ENCODE measurements at places on chromosomes 1 and 21.

- DNase-seq = no peak
Observed at GRCh38 chr1:43293896-43294760, 6.7 kb upstream of the TIE1 start.

GRCh38 chr1:238951809-238952208 lies 434.6 kb upstream of the CHRM3 start:
- no peak for DNase-seq

- no peak for DNase-seq
Observed at GRCh38 chr1:239527051-239527693, 140.8 kb downstream of the CHRM3 start.

- no peak for DNase-seq
Observed at GRCh38 chr1:100874433-100874832, 20.2 kb downstream of the EXTL2 start.

- no peak for DNase-seq
Observed at GRCh38 chr1:5944154-5944842, 47.9 kb downstream of the NPHP4 start.

DNA sequence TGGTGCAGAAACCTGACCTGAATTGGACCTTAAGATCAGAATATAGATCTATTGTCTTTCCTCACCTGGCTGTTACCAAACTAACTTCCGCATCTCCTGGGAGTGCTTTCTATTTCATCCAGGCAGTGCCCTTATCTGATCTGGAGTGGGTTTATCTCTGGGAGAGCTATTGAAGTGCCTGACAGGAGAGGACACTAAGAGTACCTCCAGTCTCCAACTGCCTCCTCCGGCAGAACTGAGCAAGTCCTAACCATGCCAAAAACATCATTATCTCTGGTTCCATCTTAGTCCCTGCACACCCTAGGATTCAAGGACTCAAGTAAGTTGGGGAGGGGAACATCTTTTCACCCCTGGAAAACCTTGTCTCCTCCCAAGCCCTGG lies 12.4 kb upstream of the KCNJ15 start:
- no peak for DNase-seq

GRCh38 chr1:169105434-169106094 lies 926 bp upstream of the ATP1B1 start:
- no peak for DNase-seq

GRCh38 chr1:154866257-154867063 lies 3.6 kb downstream of the KCNN3 start:
- no peak for DNase-seq

DNA sequence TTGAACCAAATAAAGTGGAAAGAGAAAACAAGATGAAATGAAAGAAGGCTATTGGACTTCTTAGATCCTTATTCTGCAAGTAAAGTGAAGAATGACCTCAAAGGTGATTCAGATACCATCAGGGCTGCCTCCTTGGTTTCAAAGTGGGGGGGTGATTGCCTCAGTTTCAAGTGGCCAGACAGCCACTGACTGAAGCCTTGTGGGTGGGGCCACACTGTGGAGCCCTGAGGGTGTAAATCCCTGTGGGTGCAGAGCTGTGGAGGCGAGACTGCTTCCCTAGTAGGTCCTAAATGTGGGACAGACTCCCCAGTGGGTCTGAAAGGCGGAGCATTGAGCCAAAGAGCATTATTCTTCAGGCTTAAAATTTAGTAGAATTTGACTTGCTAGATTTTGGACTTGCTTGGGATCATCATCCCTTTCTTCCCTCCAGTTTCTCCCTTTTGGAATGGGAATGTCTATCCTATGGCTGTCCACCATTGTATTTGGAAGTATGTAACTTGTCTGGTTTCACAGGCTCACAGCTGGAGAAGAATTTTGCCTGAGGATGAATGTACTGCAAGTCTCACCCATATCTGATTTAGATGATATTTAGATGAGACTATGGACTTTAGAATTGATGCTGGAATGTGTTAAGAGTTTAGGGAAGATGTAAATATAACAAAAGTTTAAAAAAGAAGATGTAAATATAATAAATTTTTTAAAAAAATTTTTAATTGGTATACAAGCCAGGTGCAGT lies 71.6 kb upstream of the SOX13 start:
- no peak for DNase-seq

DNA sequence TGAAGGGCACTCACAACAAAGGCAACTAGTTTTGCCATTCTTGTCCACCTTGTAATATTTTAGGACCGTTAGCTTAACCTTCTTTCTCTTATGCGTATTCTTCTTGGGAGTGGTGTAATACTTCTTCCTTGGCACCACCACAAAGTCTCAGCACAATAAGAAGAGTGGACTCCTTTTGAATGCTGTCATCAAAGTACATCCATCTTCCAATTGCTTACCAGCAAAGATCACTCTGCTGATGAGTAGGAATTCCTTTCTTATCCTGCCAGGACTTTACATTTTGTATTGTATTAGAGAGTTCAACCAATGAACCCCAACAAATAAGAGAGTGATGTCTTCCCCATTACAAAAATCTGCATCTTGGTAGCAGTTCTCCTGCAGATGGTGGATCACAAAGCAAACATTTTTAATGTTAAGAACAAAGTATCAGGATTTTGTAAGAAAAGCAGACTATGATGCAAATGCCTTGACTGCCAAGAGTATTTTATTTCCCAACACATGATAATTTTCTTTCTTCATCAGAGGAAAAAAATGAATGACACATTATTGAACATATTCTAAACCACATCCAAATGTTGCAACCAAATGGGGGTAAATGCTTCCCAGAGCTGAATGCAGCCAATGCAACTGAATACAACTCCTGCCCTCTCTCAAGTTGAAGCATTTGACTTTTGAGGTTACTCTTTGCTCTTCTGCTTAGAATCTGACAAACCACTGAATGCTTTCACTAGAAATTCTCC lies 5.1 kb upstream of the ARNT start:
- no peak for DNase-seq

GRCh38 chr1:10835822-10836421 lies 39.5 kb upstream of the CASZ1 start:
- no peak for DNase-seq

DNA sequence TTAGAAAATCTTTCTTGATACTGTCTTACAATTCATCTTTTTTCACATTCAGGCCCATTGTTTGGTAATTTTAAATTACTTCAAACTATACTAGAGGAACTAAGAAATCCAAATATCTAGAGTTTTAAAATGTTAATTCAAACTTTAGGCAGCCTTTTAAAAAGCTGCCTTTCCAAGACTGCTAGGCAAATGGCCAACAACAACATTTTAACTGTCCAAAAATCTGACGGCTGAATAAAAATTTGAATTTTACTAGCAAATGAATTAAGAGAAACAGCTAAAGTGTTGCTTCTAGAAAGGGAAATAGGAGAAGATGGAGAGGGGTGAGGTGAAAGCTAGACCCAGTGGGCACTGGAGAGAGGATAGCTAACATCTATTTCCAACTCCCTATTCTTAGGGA lies 17.2 kb downstream of the DPYD start:
- no peak for DNase-seq

DNA sequence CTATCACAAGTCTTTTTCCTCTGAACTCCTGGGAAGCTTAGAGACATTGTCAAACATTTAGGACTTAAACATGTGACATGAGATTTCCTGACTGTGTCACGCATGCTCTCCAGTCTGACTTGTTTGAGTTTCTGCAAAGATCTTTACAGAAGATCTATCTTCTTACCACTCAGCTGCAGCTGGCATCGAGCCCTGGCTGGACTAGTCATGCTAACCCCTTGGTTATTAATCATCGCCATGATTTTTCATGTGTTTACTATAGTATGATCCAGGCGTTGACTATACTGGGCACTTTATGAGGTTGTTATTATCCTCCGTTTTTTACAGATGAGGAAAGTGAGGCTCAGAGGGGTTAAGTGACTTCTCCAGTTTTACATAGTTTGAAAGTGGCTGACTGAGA lies 18.1 kb upstream of the IRF2BP2 start:
- DNase-seq = no peak

DNA sequence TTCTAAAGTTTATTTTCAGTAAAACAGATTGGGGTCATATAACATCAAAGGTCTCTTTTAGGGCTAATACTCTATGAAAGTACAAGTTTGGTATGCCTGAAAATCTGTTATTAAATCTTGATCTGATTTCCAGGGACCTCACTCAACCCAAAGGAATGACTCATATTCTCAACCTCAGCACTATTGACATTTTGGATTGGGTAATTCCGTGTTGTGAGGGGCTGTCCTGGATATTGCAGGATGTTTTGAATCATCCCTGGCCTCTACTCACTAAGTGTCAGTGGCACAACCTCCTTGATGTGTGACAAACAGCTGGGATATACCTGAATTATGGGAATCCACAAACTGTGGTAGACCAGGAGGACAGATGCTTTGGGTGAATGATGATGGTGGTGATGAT lies 51.5 kb upstream of the CYP2J2 start:
- no peak for DNase-seq

GRCh38 chr1:88973520-88974137 lies 18.8 kb downstream of the KYAT3 start:
- DNase-seq = no peak

GRCh38 chr1:6282577-6283270 lies 21.8 kb upstream of the GPR153 start:
- DNase-seq = no peak

- no peak for DNase-seq
Observed at GRCh38 chr21:21064353-21064752, 66.1 kb downstream of the NCAM2 start.

DNA sequence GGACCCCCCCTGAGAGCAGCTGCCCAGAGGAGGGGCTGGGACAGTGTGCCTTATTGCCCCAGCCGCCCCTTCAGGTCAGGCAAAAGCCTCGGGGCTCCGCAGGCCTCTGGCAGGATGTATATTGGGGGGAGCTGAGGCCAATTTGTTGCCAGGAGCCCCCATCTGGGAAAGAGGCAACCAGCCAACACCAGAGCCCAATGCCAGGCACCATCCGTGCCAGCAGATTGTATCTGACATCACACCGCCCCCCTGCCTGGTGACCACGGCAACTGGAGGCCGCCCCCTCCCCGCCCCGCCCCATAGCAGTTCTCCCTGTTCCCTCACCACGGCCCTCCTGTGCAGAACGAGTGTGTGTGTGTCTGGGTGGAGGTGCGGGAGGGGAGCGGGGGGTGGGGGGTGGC lies 3.6 kb upstream of the PLEKHG5 start:
- peak; percentile 17 for DNase-seq

DNA sequence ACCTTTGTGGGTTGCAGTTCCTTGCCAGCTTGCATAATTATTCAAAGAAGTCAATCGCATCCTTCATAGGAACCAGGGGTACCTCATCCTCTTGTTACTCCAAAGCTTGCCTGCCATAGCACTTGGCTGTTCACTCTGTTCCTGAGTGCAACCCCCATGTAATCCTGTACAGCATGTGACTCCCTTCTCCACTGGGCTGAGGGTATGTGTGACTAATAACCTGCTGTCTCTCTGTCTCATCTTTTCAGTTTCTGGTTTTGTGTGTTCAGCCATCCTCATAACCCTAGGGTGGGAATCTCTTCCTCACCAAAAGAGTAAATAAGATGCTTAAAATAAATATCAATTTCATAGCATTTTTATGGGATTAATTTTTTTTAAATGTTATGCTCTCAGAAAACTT lies 351.9 kb downstream of the S1PR1 start:
- no peak for DNase-seq

DNA sequence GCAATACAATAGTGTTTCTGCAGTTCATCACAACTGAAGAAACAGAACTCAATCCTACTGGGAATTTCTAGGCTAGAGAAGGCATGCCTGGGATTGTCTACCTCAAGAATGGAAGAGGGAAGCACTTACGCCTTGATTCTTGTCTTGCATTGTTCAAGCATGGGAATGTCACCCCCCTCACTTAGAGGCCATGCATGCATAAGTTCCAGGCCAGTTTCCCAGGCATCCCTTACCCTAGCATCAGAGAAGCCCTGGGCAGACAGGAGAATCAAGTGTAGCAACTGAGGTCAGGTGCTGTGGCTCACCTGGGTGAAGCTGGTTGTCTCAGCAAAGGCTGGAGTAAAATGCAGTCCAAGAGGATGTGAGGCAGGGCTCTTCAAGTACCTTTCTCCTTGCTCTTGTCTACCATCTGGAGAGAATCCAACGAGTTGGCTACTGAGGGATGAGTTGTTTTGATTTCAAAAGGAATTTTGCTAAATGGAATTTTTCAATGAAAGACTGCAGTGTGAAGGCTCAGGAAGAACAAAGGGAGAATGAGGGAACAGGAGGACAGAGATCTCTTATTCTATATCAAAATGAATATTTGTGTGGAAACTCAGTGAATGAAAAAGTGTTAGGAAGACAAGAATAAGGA lies 174.3 kb downstream of the NEK7 start:
- no peak for DNase-seq

DNA sequence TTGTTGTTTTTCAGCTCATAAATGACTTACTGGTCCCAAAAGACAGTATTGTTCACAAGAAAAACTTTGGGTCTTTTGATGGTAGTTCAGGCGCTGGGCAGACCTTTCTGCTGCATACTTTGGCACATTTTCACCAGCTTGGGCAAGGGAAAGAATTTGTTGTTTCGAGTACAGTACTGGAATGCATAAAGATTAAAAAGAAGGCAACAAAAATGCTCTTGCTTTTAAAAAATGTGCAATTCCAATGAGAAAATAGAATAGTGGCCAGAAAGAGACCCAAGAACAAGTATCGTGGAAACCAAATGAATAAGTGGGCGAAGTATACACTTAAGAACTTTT lies 56.0 kb downstream of the CLIC6 start:
- DNase-seq = no peak

DNA sequence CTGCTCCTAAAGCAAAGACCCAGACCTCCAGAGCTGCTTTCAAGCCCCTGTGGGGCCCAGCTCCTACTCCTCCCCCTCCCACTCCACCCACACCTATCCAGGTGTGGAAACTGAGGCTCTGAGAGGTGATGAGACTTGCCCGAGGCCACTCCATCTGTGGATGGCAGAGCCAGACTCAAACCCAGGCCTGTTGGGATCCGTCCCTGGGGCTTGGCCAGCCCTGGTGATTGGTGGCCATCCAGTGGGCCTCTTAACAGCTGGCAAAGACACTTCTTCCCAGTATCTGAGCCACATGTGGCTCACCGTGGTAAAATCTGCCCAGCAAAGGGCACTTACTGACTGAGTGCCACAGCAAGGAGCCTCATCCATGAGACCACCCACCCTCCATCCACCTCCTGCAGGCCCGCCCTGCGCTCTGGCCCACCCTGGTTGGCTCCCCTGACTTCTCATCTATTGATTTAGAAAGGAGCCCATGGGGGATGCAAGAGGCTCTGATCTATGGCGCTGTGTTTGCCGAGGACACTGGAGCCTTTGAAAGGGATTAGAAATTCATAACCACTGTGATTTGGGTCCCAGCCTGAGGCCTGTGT lies 398.5 kb downstream of the PTPRU start:
- no peak for DNase-seq

GRCh38 chr1:19240673-19241538 lies 10.4 kb downstream of the EMC1 start:
- peak; percentile 54 for DNase-seq

- no peak for DNase-seq
Observed at GRCh38 chr21:44583089-44583799, 2.8 kb upstream of the KRTAP10-5 start.

GRCh38 chr1:172845371-172845770 lies 186.5 kb downstream of the FASLG start:
- DNase-seq = peak; percentile 51

DNA sequence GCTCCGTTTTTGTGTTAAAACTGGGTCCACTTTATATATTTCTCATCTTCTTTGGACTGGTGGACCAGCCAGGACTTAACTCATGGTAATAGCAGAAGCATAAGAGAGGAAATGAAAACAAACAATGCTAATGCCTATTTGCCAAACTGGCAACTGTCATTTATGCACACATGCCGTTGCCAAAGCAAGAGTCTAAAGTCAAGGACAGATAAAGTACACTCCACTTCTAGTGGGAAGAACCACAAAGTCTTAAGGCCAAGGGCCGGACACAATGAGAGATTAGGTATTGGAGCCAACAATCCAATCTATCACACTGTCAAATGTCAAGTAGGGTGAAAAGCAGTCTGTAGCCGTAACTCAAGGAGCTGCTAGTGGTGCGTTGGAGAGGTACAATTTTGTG lies 157.7 kb downstream of the LYPLAL1 start:
- DNase-seq = no peak
